Stimulated activated CD8-positive, alpha-beta memory T cell treated with anti-CD3 and anti-CD28 coated beads, Interleukin-4, amount 100 ng/mL, for 1 hour (primary cell): ENCODE measurements at places on chromosomes 6 and 20.

- no peak for DNase-seq
Observed at GRCh38 chr6:1708122-1708521, 98.4 kb downstream of the FOXC1 start.

GRCh38 chr6:129073691-129074395, 190.9 kb downstream of the LAMA2 start:
- DNase-seq, result no peak

DNA sequence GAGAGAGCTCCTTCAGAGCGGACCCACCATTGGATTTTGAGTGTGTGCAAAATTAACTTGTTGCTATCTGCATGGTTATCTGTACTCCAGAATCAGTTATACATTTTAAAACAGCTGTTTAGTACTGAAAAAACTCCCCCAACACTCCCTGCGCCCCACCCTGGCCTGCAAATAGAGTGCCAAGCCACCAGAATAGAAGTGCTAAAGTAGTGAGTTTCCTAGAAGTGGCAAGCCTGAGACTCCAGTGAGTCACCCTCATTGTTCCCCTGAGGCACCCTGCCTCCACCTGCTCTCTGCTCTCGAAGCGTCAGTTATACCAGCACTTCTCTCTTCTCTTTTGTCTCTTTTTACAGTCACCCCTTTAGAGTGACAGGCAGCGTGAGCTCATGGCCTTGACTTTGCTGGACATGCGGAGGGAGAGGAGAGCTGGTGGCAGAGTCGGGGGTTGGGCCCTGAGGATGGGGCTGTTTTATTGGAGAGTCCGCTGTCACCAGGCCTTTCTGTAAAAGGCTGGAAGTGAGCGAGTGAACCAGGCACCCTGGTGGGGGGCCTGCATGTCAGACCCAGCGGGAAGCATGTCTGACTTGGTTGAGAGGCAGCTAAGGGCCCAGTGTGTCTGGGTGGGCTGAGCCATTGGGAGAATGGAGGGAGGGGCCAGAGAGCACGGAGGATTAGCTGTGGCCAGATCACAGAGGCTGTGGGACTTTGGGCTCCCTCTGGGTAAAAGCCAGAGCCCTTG, 10.4 kb downstream of the IGF2R start:
- peak; percentile 46 for DNase-seq

DNA sequence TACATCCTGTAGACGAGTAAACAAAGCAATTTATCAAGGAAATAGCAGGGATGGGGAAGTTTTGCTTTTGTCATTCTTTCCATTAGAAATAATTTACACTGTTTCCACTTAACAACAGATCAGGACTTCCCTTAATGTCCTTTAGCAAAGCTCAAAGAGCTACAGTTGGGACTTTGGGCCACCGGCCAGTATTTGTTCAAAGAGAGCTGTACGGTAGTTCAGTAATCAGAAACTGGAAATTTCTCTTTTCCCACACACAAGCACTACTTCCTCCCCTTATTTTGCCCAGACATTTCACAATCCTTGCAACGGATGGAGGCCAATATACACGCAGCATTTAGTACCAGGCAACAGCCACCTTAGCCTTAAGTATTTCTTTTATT, 12.1 kb upstream of the HINT3 start:
- DNase-seq, result no peak

DNA sequence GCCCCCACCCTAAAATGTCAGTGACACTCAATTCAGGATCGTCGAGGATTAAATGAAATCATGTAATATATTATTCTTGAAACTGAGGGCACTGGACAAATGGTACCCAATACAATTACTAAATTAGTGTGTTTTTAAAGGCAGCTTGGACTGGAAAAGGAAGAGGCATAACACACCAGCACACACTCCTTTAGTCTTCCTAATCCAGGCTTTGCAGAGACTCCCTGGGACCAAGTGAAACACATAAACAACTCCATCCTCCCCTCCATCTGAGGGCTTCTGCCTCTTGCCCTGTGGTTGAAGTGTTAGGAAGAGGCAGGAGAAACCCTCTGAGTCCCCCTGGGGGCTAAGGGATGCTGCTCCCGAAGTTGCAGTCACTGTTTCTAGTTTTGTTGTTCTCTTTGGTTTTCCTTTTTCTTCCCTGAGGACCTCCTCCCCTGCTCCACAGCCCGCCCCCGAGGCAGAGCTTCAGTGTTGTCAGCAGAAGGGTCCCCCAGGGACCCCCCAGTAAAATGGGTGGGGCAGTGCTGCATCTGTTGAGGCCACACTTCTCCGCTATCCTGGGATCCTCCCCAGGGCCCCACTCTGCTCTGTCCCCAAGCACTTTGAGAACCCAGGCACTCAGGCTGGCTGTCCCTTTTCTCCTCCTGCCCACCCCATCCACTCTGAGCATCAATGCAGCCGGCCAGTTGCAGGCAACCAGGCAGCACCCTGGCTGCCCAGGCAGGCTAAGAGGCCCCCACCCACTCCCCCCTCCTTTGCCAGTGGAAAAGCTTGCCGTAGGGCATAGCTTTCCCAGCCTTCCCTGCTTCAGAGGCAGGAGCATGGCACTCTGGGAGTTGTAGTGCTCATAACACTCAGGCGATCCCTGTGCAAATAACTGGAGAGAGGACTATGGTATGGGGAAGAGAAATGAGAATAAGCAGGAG, 5.9 kb downstream of the TMEM63B start:
- no peak for DNase-seq

DNA sequence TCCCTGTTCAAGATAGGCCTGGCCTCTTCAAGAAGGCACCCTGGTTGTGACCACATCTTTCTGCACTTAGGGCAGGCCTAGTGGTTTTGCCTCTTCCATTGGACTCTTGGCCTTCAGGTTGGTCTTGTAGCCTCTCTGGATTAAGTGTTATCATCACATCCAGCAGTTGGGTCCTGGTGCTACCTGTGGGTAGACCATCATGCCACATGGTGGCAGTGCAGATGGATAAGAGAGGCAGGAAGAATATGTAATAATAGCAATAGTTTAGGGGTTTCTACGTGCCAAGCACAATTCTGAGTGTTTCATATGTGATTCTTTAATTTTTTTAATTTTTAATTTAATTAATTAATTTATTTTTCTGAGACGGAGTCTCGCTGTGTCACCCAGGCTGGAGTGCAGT, 28.5 kb upstream of the SNRPB2 start:
- no peak for DNase-seq

DNA sequence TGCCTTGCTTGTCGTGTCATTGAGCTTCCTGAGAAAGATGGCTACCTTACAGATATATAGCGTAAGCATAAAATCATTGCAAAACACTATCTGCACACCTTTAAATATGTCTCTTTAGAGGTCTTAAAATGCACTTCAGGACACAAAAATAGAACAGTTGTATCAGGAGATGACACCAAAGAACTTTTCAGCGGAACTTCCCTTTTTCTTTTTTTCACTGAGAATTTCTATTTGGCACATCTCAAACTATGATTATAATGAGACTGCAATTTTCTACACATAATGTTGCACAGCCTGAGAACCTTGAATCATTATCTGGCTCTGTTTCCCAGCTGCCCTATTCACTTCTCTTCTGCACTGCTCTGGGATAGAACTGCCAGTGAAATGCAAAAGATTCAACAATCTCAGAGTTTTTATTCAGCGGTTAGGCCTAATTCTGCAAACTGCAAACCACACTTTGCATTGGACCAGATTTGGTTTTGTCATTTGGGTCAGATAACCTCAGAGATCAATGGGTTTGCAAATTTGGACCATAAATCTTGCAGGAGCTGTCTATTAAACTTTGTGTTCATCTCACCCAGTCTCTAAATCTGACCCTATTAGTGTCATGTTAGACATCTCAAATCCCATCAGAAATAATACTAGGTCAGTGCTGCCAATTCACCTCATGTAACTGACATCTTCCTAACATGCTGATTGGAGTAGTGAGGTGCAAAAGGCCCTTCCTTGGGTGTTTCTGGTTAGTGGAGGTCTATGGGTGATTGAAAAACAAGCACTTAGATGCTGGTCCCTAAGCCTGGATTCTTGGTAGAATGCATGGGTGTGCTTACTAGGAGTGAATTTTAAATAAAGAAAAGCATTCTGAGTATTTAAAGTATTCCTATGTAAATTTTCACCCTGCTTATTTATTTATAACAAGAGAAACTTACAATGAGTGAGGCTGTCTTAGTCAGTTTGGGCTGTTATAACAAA, 382.7 kb downstream of the UTRN start:
- DNase-seq, result no peak

DNA sequence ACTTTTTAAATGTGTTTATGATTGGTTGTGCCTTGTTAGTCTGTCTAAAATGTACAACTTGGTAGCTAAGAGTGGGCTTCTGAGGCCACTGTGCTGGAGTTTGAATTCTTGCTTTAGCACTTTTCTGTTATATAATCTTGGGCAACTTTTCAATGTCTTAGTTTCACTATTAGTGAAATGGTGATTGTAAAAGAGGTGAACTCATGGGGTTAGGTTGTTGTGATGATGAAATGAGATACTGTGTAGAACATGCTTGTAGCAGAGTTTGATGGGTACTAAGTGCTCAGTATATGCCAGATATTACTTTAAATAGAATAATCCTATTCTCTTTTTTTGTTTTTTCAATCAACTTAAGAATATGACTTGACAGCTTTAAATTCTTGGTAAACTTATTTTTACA, 624.7 kb downstream of the CD109 start:
- DNase-seq, result no peak

- no peak for DNase-seq
Observed at GRCh38 chr6:160766989-160767646, 65.1 kb downstream of the PLG start.
